ENCODE measurements at places on chromosomes 2 and 18. TPM values are rescaled to one million over a fixed set of nuclear protein-coding genes. Genes with fewer than 3 reads are reported as not detected.

GRCh38 chr18:66601649-66602048 lies 2.2 kb downstream of the CDH19 start:
- DNase-seq = no peak

DNA sequence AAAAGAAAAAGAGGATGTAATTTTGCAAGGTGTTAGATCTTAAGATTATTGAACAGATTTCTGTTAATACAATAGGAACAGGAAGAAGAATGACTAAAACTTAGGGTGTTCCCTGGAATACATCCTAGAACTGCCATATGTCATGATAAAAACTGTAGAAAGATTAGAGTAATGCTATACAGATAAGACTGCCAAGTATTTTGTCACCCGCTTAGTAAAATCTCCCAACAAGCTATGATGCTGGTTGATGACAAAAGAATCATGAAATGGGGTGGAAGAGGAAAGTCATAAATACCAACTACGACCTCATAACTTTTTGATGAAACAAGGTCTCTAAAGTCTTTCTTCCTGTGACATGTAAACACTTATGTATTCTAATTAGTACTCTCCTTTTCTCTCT lies 163.6 kb upstream of the COL3A1 start:
- DNase-seq = no peak

TMEM169 gene
- total RNA-seq = not detected

CFAP65 gene
- 0.11 TPM for total RNA-seq

- no peak for DNase-seq
These were observed 474.3 kb downstream of the ERBB4 start for GRCh38 chr2:212064318-212064717.

GRCh38 chr2:16130906-16131400 lies 190.6 kb downstream of the MYCN start:
- no peak for DNase-seq

All from Karpas-422 (cell line).